Vein endothelial cell (primary cell): ENCODE measurements at places on chromosomes 1 and 21. TPM values are rescaled to one million over a fixed set of nuclear protein-coding genes. Genes with fewer than 3 reads are reported as not detected.

The WNT9A gene
- total RNA-seq = 3.5 and 3.9 TPM in 2 replicates

The CYP4Z1 gene
- not detected in 2 replicates for total RNA-seq

The PLA2G2A gene
- total RNA-seq = not detected in 2 replicates

The CDK18 gene
- total RNA-seq = 0.29 and 0.33 TPM in 2 replicates

The WDR64 gene
- total RNA-seq = not detected in 2 replicates

The KCNA10 gene
- total RNA-seq = not detected in 2 replicates

The CELA2B gene
- not detected in 2 replicates for total RNA-seq

The PRDX6 gene
- 159 and 186 TPM in 2 replicates for total RNA-seq

The PTGER3 gene
- total RNA-seq = not detected in 2 replicates

The RGS4 gene
- 371 and 374 TPM in 2 replicates for total RNA-seq

The PTPRU gene
- total RNA-seq = 3.6 and 8.4 TPM in 2 replicates

The ITPKB gene
- total RNA-seq = 59.6 and 62.4 TPM in 2 replicates

The GUCA2A gene
- not detected in 2 replicates for total RNA-seq

The B3GALT5 gene
- 0.10 TPM in 1 of 2 replicates, not detected in the other for total RNA-seq

The CR2 gene
- not detected in 2 replicates for total RNA-seq

The NECTIN4 gene
- total RNA-seq = under 0.01 and 0.65 TPM in 2 replicates

The SPATA45 gene
- not detected in 2 replicates for total RNA-seq

The APCS gene
- total RNA-seq = not detected in 2 replicates

The CLEC20A gene
- not detected in 2 replicates for total RNA-seq

The CYP2J2 gene
- total RNA-seq = under 0.01 and 0.19 TPM in 2 replicates

The CYP4X1 gene
- 3.3 and 4.8 TPM in 2 replicates for total RNA-seq

The GUCA2B gene
- not detected in 2 replicates for total RNA-seq

The NCF2 gene
- total RNA-seq = 0.10 TPM in 1 of 2 replicates, not detected in the other

The ATAD3C gene
- total RNA-seq = not detected in 2 replicates

The HIVEP3 gene
- total RNA-seq = 1.2 and 1.3 TPM in 2 replicates

The NPHS2 gene
- total RNA-seq = not detected in 2 replicates

The CNTN2 gene
- total RNA-seq = not detected in 2 replicates

The TNFRSF4 gene
- total RNA-seq = 2.0 and 3.6 TPM in 2 replicates

The PRAMEF1 gene
- not detected in 2 replicates for total RNA-seq

The PGBD5 gene
- total RNA-seq = not detected in 2 replicates

The STUM gene
- total RNA-seq = under 0.01 TPM in 1 of 2 replicates, not detected in the other

The ERICH3 gene
- total RNA-seq = not detected in 2 replicates

The GBP6 gene
- not detected in 2 replicates for total RNA-seq

The LTN1 gene
- 26.1 and 33.8 TPM in 2 replicates for total RNA-seq

The CLCA2 gene
- total RNA-seq = 0.10 and 0.65 TPM in 2 replicates

The OR2L13 gene
- not detected in 2 replicates for total RNA-seq

The CA14 gene
- total RNA-seq = not detected in 2 replicates

The TBCE gene
- total RNA-seq = 18.9 and 21.6 TPM in 2 replicates

The FBLIM1 gene
- total RNA-seq = 365 and 655 TPM in 2 replicates

The FCAMR gene
- not detected in 2 replicates for total RNA-seq

The F5 gene
- under 0.01 TPM in 1 of 2 replicates, not detected in the other for total RNA-seq

The ETNK2 gene
- total RNA-seq = 16.8 and 30.4 TPM in 2 replicates

The OXCT2 gene
- 2.3 and 2.9 TPM in 2 replicates for total RNA-seq

The TMEM125 gene
- not detected in 2 replicates for total RNA-seq

The MGST3 gene
- 80.1 and 104 TPM in 2 replicates for total RNA-seq

The HLX gene
- total RNA-seq = 8.5 and 15.0 TPM in 2 replicates

The IQGAP3 gene
- total RNA-seq = 19.6 and 21.5 TPM in 2 replicates

The PDE9A gene
- total RNA-seq = 0.96 and 1.6 TPM in 2 replicates
